ENCODE measurements at places on chromosomes 5 and 9. TPM values are rescaled to one million over a fixed set of nuclear protein-coding genes. Genes with fewer than 3 reads are reported as not detected.

Gene PTAR1
- total RNA-seq: 31.7 TPM

Gene GCNT4
- total RNA-seq: 0.02 TPM

- DNase-seq: no peak
These were observed 83.4 kb downstream of the GOLPH3 start for GRCh38 chr5:32090755-32091128.

DNA sequence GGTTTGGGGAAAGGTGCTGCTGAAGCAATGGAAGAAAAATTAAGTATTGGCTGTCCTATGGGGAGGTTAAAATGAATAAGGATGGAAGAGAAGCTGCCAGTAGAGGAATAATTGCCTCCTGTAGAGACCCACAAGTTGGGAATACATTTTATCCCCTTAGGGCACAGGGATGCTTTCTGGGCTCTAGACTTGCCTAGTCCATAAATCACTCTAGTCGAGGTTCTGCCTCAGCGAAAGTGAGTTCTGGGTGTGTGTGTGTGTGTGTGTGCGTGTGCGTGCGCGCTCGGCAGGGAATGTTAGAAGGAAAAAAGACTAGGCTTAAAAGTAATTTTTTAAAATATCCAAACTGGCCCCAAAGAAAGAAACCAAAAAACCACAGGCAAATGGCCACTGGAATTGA, 291.6 kb downstream of the DOCK8 start:
- no peak for DNase-seq

DNA sequence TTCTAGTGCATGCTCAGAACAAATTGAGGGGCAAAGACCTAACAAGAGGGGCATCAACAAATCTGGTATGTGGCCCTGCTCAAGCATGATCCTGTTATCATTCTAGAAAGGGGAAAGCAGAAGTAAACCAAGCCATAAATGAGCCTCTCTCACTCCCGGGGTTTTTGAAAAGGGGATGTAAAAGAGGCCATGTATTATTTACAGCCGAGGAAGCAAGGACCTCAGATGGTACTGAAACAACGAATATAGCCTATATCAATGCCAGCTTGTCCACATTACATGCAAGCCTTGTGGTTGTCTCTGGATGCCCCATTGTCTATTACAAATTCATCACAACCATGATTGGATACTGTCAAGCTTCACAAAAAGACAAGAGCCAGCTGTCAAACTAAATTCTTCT, 211.3 kb downstream of the DCP2 start:
- DNase-seq: no peak

Gene AFAP1L1
- total RNA-seq: 0.13 TPM

Gene FBP2
- not detected for total RNA-seq

- DNase-seq: no peak
These were observed 201.2 kb downstream of the ADAMTS12 start for GRCh38 chr5:33690374-33691135.

DNA sequence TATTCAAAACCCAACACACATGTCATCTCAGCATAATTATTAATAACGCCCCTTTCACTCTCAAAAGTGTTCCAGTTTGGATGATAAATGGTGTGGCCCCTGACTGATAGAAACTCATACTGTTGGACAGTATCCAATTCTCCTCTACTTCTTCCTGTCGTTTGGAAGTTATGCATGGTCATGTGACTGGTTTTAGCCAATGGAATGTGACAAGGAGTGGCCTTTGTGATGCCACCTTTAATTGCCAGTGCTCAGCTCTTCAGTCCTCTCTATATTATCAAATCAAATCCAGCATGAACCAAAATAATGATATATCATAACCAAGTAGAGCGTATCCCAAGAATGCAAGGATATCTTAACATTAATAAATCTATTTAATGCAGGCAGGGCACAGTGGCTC, 117.8 kb upstream of the SPIN1 start:
- DNase-seq: no peak

- no peak for DNase-seq
These were observed 405.9 kb upstream of the DAP start for GRCh38 chr5:11166923-11167322.

All from K562 (cell line).